Stimulated activated CD4-positive, alpha-beta T cell treated with anti-CD3 and anti-CD28 coated beads, TNF-alpha, amount 100 ng/mL, for 4 hours (primary cell): ENCODE measurements at places on chromosomes 2 and 18.
A peak's percentile ranks its signal among the peaks of the same experiment; 100 is the strongest.

DNA sequence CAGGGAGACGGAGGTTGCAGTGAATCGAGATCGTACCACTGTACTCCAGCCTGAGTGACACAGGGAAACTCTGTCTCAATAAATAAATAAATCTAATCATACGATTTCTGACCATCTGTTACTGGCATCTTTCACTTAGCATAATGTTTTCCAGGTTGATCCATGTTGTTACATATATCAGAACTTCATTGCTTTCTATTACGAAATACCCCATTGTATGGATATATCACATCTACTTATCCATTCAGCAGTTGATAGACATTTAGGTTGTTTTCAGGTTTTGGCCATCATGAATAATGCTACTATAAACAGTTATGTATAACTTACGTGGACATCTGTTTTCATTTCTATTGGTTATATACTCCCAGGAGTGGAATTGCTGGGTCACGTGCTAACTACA is 303.9 kb downstream of the PAX3 start:
- DNase-seq: no peak

- DNase-seq: no peak
These were observed 30.3 kb upstream of the B3GNT7 start for GRCh38 chr2:231364961-231365810.

DNA sequence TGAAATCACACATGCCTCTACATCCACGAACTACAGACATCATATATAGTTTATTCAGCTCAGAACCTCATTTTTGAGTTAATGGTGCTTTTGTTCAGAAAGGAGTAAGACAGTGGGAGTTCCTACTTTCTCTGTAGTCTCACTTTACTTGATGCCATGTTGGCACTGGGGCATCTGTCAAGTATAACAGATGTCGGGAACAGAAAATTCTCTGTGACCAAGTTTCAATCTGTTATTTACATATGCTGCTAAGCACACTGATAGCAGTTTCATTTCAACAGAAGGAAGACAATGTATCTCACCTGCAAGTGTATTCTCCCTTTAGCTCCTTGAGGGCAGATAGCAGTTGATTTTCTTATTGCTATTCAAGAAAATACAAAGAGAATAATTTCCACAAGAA is 774.1 kb downstream of the METTL4 start:
- no peak for DNase-seq

GRCh38 chr2:17584689-17585088 is 44.2 kb downstream of the VSNL1 start:
- DNase-seq: no peak

- no peak for DNase-seq
These were observed 118.2 kb upstream of the REV1 start for GRCh38 chr2:99607861-99608491.

GRCh38 chr18:44679056-44679913 is 1.4 kb upstream of the SETBP1 start:
- peak; percentile 47 for DNase-seq

GRCh38 chr2:186457908-186458307 is 28.2 kb upstream of the ZC3H15 start:
- no peak for DNase-seq

GRCh38 chr2:44745922-44746766 is 195.4 kb upstream of the SIX3 start:
- DNase-seq: no peak

DNA sequence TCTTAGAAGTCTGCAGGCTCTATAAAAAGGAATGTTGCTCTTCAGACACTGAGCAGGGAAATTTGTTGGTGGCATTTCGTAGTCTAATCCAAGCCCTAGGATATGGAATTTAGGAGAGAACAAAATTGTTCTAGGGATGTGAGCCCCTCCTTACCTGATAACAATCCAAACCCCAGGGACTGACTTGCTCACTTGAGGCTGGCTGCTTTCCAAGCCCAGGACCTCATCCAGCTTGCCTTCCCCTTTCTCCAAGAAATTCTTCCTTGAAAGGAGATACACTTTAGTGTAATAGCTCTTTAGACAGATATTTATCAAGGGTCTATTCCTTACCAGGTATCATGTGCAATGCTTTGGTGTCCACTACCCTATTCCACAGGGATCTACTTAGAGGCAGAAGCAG is 279.8 kb downstream of the C1D start:
- no peak for DNase-seq

DNA sequence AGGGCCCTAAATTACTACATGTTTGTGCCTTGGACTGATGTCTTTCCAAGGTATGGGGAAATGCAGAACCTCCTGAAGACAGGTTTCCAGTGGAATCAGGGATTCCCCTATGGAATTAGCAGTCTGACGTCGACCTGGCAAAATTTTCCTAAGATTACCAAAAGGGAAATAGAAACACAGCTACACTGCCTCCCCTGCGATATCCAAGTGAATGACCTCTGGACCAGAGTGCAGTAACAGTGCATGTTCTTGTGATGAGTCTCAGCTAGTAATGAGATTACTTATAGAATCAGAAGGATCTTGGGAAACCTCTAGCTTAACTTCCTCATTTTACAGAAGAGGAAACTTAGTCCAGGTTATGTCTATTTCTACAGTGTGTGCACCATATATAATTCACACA is 21.3 kb upstream of the CHST9 start:
- no peak for DNase-seq

DNA sequence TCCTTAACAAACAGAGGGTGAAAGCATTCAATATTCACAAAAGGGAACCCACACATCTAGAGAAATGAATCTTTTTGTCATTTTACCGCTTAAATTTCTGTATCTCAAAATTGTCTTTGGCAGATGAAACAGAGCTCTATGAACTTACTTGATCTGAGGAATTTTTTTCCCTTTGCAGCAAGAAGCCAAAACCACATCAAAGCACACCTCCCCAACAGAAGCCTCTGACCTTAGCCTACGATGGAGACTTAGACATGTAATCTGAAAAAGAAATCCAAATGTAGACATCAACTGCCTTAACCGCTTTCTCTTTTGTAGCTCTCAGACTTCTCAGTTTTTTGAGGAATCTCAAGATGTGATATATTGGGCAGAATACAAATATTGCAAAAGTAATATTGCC is 287.9 kb upstream of the HNMT start:
- DNase-seq: no peak

DNA sequence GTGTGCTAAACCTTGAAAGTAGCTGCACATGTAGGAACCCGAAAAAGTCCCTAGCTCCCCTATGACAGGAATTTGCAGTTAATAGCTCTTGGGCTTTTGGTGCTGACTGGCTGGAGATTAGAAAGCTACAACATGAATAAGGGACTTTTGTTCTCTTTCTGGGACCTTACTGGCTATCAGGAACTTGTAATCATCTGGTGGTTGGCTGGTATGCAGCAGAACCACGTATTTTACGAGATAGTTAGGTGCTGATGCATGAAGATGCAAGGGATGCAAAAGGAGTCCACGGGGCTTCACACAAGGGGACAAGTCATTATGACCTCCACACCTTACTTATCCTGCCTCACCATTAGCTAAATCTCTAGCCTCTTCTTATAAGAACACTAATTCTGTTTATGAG is 190.2 kb upstream of the NRXN1 start:
- DNase-seq: no peak

DNA sequence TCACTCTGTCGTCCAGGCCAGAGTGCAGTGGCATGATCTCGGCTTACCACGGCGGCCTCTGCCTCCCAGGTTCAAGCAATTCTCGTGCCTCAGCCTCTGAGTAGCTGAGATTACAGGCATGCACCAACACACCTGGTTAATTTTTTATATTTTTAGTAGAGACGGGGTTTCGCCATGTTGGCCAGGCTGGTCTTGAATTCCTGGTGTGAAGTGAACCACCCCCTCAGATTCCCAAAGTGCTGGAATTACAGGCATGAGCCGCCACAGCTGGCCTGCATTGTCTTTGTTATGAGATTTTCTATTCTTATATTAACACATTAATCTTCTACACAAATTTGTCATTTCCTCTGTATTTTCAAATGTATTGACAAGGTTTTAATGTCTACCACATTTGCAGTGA is 75.2 kb downstream of the SEPTIN10 start:
- DNase-seq: no peak

GRCh38 chr18:23331091-23331920 is 121.8 kb upstream of the RIOK3 start:
- DNase-seq: no peak

DNA sequence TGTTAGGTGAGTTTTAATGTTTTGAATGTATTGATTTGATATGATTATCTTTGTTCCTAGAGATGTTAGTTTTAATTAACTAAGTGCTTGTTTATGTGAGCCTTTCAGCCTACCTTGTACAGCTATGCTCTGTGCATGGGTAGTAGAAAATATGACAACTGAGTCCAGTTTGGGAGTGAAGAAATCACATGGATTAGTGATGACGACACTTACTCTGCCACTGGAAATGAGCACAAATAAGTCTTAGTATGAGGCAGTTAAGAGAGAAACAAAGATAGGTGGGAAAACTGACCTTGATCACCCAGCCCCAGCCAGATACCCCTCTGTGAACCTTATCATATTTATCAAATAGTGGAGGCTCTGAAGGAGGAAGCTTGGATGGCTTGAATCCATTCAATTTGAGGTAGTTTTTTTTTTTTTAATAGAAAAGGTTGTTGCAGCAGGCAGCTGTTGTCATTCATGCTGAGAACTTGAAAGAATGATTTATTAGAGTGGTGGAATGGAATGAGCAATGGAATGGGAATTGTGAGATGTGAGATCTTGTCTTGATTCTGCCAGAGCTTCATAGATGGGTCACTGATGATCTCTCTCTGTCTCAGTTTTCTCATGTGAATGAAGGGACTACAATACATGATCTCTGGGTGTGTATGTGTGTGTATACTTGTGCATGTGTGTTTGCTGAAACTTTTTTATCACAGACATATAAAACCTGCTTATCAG is 96.4 kb downstream of the MAP3K20 start:
- DNase-seq: no peak

GRCh38 chr2:160261732-160262131 is 61.7 kb upstream of the ITGB6 start:
- DNase-seq: no peak

- peak; percentile 42 for DNase-seq
These were observed 40.5 kb upstream of the ACTR2 start for GRCh38 chr2:65186872-65187851.

DNA sequence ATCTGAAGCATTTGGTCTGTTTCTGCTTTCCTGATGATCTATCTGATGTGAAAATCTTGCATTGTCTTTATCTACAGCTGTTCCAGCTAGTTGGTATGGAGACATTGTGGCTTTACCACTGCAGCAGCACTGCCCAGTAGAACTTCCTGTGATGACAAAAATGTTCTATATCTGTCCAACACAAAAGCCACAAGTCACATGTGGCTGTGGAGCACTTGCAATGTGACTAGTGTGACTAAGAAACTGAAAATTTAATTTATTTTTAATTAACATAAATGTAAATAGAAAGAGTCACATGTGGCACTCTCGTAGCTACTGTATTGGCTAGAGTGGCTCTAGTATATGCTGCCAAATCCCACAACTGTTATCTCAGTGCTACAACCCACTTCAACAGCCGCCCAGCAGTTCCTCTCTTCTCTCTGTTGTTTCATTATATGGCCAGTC is 425.7 kb downstream of the SETBP1 start:
- DNase-seq: no peak

- no peak for DNase-seq
These were observed 225.3 kb upstream of the AGAP1 start for GRCh38 chr2:235268535-235268934.

DNA sequence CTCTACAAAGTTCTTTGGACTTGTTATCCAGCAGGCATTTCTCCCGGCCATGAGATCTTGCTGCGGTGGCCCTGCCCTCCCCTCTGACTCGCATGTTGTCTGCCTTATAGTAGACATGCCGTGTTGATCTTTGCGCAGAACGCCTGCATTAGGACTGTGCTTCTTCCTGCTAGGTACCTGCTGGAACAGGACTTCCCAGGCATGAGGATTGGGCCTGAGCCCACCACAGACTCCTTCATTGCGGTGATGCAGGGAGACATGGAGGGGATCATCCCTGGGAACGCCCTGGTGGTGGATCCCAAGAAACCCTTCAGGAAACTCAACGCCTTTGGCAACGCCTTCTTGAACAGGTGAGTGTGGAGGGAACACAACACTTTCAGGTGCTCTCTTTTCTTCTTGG is 10.1 kb downstream of the EHD3 start:
- DNase-seq: no peak

- DNase-seq: no peak
These were observed 49.8 kb upstream of the NAB1 start for GRCh38 chr2:190599073-190599472.

- DNase-seq: no peak
These were observed 6.0 kb downstream of the TTC31 start for GRCh38 chr2:74488643-74489481.

DNA sequence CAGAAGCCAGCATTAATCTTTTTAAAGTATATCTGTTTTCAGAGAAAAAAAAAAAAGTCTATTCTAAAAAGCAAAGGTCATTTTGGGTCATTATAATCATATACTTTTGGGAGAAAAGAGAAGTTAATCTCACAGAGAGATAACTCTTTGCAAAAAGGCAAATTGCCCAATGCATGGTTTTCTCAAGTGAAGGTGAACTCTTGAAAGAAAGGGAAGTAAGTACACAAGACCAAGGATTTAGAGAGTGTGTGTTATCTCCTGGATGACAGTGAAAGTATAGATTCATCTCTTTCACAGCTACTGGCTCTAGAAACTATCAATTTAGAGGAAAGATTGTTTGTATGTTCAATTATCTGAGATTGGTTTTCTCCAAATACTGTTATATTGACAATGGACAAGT is 151.4 kb downstream of the CD8B2 start:
- DNase-seq: no peak

DNA sequence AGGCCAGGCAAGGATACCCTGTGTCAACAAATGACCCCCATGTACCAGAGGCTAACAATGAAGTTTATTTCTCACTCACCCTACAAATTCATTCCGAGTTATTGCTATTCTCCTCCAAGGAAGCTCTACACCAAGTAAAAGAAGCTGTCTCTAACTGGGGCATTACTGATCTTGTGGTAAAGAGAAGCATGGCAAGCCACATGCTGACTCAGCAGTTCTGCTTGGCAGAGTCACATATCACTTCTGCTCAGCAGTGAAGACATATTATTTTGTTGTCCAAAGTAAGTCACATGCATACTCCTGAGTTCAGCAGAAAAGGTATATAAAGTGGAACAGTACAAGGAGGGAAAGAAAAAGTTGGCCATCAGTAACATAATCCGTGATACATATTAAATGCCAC is 315.8 kb downstream of the GULP1 start:
- no peak for DNase-seq

DNA sequence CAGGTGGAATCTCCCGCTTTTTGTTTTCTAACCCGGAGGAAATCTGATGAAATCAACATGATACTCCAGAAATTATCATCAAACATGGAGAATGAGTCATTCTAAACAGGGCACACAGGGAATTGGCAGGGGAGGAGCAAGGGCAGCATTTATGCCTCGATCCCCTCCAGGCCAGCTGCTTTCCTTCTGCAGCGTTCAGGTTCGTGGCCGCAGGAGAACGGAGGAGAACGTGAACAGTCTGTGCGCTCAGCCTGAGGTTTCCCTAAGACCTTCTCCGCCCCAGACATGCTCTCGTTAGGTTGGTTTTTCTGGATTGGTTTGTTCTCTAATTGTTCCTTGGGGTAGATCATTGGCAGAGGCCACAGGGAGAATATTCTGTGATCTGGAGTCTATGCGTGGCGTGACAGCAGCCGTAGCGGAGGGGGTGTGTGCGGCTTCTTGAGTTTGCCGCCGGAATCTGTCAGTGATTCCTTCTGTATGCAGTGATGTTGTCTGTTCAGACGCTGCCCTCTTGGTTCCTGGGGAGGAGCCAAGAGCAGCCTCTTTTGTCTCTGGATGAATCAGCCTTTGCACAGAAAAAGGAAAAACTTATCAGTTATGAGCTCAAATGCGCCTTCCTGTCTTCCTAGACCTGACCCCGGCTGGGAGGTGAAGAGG is 75.9 kb downstream of the SH3BP4 start:
- DNase-seq: no peak
